ENCODE measurements at places on chromosomes 11 and 22.

DNA sequence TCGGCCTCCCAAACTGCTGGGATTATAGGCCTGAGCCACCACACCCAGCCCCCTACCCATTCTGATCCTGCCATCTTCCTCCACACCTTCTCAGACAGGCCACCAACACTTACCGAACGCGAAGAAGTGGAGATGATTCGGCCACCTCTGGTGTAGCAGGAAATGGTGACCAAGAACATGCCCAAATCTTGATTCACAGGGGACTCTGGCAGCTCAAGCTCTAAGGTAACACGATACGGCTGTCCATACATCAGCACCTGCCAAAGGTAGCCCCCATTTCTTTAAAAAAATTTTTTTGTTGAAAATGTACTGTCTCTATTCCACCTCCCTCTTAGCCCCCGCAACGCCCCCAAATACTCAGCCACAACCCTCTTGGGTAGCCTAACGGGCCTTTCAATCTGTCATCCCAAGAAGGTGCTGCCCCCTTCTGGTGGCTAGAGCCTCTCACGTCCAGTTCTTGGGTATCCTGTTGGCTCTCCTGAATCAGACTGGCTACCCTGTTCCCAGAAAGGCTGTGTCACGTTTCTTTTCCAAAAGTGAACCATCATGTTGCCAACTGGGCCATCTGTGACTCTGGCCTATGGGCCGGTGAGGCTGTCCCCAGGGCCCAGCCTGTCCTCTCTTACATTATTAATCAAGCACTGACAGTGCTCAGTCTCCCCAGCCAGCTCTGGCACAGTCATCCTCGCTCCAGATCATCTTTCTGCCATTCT lies 5.3 kb upstream of the LRRN4CL start:
- DNase-seq = peak; percentile 93

DNA sequence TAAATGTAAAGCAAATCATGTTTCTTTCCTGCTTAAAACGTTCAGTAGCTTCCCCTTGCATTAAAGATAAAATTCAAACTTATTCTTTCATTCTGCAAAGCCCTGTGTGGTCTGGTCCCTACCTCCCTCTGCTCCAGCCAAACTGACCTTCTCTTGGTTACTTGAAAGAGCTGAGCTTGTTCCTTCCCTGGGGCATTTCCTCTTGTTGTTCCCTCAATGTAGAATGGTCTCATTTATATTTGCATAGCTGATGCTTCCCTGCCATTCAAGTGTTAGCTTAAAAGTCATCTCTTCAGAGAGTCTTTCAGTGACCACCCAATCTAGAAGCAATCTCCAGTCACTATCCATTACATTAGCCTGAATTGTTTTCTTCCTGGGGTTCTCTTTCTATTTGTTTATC lies 1618.5 kb upstream of the TENM4 start:
- no peak for DNase-seq

- DNase-seq = peak; percentile 66
Measured at GRCh38 chr11:61417670-61418069, 12.1 kb downstream of the CPSF7 start.

DNA sequence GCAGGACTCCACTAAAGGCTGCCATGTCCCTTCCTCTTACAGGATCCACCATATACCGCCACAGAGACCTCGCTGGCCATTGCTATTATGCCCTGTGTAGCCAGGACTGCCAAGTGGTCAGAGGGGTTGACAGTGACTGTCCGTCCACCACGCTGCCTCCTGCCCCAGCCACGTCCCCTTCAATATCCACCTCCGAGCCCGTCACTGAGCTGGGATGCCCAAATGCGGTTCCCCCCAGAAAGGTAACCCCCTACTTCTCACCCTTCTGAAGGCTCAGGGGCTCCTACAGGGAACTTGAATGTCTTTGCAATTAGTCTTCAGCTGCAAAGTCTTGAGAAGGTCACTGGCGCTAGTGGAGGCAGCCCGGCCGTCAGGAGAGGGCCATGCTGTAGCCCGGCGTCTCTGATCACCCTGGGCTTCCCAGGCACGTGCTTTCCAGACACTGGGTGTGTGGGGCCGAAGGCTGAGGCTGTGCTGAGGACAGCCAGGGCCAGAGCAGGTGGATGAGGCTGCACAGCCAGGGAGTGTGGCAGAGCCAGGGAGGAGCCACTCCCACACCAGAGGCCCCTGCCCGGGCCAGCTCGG lies 30.0 kb upstream of the MUC5B start:
- no peak for DNase-seq

GRCh38 chr11:65112546-65113360 lies 1.1 kb downstream of the TM7SF2 start:
- DNase-seq = peak; percentile 82

- DNase-seq = peak; percentile 86
Measured at GRCh38 chr11:86182976-86183584, 61.5 kb upstream of the EED start.

DNA sequence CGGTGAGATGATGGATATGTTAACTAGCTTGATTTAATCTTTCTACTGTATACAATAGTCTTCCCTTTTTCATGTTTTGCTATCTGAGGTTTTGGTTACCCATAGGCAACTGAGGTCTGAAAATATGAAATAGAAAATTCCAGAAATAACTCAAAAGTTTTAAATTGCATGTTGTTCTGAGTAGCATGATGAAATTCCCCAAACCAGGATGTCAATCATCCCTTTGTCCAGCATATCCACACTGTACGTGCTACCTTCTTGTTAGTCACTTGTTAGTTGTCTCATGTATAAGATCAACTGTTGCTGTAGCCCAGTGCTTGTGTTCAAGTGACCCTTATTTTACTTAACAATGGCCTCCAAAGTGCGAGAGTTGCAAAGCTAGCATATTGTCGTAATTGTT lies 21.2 kb upstream of the OR10W1 start:
- no peak for DNase-seq

GRCh38 chr11:48008951-48009270 lies 28.6 kb downstream of the PTPRJ start:
- DNase-seq = peak; percentile 19

DNA sequence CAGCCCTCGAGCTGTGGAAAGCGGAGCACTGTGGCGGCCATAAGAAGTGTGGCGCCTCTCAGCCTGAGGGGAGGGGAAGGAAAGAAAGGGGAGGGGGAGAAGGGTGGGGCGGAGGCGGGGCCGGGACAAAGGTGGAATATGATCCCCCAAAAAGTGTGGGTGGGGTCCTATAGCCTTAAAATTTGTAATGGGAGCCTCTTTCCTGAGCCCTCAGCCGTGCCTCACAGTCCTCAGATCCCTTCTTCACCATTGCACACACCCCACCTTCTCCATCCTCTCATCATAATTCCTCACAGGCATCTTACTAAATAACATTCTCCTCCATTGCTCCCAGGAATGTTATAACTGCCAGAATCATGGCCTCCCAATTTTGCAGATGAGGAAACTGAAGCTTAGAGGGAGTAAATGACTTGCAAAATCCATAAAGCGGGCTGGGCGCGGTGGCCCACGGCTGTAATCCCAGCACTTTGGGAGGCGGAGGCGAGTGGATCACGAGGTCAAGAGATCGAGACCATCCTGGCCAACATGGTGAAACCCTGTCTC lies 600 bp upstream of the RAB6A start:
- DNase-seq = no peak

GRCh38 chr22:43081968-43082367 lies 7.2 kb downstream of the TTLL1 start:
- DNase-seq = no peak

- no peak for DNase-seq
Measured at GRCh38 chr11:22702031-22702430, 35.6 kb downstream of the GAS2 start.

DNA sequence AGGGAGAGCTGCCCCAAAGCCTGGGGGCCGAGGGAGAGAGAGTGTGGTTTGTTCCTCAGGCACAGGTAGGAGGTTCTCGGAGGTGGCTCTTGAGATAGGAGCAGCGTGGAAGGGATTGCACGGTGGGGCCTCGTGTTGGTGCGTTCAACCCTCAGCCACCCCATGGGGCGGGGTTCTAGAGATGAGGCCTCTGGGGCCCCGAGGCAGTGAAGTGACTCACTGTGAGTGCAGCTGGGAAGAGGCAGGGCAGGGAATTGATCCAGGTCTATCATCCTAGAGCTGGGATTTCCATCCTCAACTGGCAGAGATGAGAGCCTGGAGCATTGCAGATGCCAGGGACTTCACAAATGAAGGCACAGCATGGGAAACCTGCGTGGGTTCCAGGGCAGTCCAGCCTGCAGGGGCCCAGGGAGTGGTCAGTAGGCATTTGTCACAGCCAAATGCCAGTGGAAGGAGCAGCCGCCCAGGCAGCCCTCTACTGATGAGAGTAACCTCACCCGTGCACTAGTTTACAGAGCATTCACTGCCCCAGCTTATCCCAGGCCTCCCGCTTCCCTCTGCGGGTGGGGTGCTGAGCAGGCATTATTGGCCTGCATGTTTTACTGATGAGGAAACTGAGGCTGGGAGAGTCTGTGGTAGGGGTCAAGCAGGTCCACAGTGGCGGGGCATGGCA lies 5.1 kb upstream of the SMARCB1 start:
- DNase-seq = no peak

GRCh38 chr11:30260813-30261212 lies 30.0 kb downstream of the FSHB start:
- DNase-seq = no peak

DNA sequence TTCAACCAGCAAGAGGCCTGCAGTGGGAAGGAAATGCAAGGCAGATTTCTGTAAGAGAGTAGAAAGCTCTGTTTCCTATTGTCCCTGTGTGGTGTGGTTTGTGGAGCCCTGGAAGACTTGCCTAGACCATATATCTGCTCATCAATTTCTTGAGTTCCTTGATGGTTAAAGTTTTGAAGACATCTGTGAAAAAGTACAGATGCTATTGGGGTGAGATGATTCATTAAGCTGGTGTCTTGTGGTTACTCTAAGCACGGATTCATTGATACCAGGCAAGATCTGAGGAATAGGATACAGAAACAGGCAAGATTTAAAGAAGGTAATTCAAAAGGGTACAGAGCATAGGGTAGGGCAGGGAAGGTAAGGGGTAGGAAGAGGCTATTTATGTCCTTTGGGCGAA lies 275.8 kb upstream of the SESN3 start:
- no peak for DNase-seq

- DNase-seq = no peak
Measured at GRCh38 chr22:35614404-35614803, 2.7 kb downstream of the MB start.

GRCh38 chr22:31241200-31241599 lies 29.1 kb downstream of the LIMK2 start:
- DNase-seq = no peak

DNA sequence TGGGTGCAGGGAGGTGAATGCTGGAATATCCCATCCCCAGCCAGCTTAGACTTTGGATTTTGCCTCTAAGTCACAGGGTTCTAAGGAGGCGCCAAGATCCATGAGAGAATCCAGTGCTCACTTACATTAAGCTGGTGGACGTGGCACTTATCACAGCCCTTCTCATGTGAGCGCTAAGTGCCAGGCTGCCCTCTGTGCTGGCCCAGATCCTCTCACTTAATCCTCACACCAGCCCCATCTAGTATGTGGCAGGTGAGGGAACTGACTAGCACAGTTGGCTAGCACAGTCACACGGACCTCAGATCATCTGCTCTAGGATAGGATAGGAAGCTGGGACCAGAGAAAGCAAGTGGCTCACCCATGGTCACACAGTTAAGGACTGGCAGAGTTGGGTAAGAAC lies 3.6 kb downstream of the HMOX1 start:
- DNase-seq = no peak

- no peak for DNase-seq
Measured at GRCh38 chr11:45658292-45658991, 7.0 kb downstream of the CHST1 start.

GRCh38 chr22:24772493-24773220 lies 1.9 kb downstream of the PIWIL3 start:
- no peak for DNase-seq

GRCh38 chr11:78449866-78450265 lies 32.2 kb upstream of the GAB2 start:
- no peak for DNase-seq

DNA sequence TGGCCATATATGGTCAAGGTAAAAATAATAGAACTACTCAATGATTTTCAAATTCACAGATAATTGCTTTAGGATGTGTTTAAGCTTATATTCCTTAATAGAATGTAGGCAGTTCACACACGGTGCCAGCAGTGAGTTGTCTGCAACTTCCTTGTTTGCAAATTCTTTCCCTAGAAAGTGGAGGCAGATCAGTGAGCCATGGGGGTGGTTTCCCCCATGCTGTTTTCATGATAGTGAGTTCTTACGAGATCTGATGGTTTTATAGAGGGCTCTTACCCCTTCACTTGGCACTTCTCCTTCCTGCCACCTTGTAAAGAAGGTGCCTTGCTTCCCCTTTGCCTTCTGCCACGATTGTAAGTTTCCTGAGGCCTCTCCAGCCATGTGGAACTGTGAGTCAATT lies 111.8 kb upstream of the LMO1 start:
- no peak for DNase-seq

GRCh38 chr11:116776522-116776984 lies 3.8 kb upstream of the BUD13 start:
- peak; percentile 72 for DNase-seq

GRCh38 chr22:50190941-50191741 lies 5.4 kb downstream of the TRABD start:
- peak; percentile 62 for DNase-seq

- DNase-seq = no peak
Measured at GRCh38 chr11:75586395-75586794, 24.3 kb downstream of the SERPINH1 start.

GRCh38 chr11:7021318-7021717 lies 1.0 kb downstream of the NLRP14 start:
- DNase-seq = no peak

DNA sequence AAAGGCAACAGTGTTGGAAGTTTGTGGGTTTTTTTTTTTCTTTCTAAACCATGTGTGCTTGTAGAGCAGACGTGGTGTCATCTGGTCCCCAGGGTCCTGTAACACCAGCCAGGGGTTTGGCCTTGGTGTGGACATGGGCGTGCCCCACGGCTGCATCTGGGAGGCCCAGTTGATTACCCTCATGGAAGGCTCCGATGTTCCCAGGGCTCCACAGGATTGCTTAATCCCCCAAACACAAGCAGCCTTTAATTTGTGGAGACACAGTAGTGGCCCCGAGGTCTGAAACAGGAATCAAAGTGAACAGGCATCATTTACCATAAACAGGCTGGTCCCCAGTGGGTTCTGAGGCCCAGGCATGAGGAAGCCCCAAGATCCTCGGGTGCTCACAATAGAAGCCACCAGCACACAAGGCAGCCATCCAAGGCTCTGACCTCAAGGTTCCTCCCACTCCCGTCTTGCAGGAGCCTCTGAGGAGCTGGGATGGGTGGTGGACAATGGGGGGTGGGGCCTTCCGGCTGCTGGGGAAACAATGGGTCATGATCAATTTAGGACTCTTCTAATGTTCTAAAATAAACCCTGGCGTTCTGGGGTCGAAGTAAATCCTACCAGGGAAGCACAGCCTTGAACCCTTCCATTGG lies 115.0 kb upstream of the CD82 start:
- no peak for DNase-seq
